ENCODE measurements at places on chromosomes 4 and X.

DNA sequence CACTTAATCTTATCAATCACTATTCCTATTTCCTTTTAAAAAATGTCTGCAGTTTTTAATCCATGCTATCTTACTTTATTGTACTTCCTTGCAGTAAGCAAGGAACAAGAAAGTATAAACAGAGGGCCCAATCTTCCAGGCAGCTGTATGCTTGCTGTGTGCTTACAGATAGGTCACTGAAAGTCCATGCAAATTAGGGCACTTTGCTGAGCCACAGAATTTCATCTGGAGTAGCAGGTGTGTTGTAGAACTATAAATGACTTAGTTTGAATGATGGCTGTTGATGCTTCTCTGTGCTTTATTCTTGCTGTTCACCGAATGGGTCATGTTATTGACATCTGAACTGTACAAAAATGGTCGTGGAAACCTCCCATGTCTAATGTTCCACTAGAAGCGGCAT, 154.6 kb downstream of the ATOH1 start:
- no peak for DNase-seq

- no peak for DNase-seq
These were observed 7.9 kb upstream of the CHRDL1 start for GRCh38 chrX:110803506-110803905.

GRCh38 chr4:169080981-169081380, 70.9 kb upstream of the CBR4 start:
- DNase-seq = no peak

GRCh38 chr4:6090931-6091330, 72.7 kb upstream of the C4orf50 start:
- DNase-seq = no peak

DNA sequence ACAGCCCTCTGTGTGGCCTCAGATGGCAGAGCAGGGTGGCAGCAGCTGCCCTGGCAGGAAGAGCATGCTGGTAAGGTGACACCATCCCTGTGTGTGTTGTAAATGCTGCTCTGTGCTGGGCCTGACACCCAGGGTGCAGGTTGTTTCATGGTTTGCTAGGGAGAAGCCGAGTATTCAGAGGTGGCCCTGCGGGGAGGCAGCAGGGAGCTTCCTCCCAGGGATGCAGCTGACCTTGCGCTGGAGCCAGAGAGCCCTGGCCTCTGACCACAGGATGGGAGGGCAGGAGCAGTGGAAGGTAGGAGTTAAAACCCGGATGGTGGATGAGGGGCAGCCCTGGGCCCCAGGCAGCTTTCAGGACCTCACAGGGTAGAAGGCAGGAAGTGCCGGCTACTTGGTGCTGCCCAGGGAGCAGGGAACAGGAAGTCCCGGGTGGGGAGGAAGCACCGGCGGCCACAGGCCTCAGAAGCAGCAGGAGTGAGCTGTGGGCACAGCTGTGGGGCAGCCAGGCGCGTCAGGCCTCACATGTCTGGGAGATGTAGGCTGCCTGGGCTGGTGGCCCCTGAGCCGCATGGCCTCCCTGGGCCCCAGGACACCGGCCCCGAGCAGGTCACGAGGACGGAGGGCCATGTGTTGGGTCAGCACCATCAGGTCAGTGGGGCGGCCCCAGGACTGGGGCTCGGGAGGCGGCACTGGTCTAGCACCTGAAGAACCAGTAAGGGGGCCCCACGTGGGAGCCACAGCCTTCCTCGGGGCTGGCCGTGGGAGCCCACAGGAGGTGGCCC, 19.1 kb downstream of the SH3BP2 start:
- peak; percentile 28 for DNase-seq

DNA sequence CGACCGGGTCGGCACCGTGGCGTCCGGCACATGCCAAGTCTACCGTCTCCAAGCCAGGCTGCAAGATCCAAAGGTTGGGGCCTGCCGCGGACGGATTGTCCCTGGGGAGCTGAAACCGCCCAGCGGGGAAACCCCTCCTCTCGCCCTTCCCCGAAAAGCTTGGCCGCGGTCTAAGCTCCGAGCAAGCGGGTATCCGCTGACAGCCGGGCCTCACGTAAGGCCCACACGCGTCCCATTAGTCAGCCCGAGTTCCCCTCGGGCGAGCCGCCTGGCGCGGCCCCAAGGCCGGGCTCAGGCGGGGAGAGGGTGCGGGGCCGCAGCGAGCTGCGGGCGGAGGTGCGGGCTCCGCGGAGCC, 6.8 kb upstream of the BCOR start:
- no peak for DNase-seq

GRCh38 chrX:125757794-125758564, 408.1 kb downstream of the DCAF12L2 start:
- no peak for DNase-seq

- no peak for DNase-seq
These were observed 11.1 kb downstream of the DOK7 start for GRCh38 chr4:3473996-3474765.

DNA sequence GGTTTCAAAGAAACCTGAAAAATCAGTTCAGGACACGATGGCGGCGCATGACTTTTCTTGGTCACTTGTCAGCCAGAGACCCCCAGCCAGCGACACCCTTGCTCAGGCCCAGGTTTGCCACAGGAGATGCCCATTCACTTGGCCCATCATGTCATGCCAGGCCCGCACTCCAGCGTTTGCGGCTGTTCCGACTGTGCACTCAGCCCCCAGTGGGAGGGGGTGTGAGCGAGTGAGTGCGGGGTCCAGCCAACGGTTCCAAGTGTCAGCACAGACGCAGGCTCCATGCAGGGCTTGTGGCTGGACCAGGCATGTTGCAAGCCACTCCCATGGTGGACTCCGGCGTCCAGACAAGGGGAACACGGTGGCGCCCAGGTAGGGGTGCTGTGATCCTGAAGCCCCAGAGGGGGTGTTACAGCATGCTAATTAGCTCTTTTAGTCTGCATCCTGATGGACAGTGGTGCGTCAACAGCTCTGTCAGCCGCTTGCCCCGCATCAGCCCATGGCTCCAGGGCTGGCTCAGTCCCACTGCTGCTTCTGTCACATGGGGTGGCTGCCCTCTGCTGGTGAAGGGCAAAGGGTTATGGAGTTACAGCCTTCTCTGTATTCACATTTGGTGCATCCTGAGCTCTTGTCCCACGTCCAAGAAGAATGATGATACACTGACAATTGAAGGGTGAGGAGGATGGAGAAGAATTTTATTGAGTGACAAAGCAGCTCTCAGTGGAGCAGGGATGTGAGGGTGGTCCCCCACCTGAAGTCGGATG, 3.7 kb upstream of the MAEA start:
- no peak for DNase-seq

DNA sequence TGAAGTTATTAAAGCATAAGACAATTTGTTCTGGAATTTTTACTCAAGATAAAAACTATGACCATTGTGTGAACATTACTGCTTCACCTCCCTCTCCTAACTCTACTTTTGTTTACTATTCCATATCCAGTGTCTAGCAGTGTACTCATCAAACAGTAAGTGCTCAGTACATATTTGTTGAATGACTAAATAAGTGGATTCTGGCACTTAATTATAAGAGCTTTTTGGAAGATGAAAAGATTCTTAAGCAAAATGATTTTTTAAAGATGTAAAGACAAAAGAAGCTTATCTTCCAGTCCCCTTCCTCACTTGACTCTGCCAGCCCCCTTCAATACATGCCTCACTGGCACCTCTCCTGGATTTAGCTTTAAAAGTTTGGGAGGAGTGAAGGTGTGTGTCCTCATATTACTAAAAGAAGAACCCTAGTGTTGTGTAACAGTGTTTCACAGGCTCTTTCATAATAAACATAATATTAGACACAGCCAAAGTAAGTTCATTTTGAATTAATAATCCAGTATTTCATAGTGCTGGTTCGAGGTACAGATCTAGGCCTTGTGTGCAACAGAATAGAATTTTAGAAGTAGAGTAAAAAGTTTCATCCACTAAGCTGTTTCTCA, 53.0 kb downstream of the GAB1 start:
- no peak for DNase-seq

GRCh38 chr4:56222514-56222913, 164.8 kb downstream of the AASDH start:
- DNase-seq = no peak

DNA sequence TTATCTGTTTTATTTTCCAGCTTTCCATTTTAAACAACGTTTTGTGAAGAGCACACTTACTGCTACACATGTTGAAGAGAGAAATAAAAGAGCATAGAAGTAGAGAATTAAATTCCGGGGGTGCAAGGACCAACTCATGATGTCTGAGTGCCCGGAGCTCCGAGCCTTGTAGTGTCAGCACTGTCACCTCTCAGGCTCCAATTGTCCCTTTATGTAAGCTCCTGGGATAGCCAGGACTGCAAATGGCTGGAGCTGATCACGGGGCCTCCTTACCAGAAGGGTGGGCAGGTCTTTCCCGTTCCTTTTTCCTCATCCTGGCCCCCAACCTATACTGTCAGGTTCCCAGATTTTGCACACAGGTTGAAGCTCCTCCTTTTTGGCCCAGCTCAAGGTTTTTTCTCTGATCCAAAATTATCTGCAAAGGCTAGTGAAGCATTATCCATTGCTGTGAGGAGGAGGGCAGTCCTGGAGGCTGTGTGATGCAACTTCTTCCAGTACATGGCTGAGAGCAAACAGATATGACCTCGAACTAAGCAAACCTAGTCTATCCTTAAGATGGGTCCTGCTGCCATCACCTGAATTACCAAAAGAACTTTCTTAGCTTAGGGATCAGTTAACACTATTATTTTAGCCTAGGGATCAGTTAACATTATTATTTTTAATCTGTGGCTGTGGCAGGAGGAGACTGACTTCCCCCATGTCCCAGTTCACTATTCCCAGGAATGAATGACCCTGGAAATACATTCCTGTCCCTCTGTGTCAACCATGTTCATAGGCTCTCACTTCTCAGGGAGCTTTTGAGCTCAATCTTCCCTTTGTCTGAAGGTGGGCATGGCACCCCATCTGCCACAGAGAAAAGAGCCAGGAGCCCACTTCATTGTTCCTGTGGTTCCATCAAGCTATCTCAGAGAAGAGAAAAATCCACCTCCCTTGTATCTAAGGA, at the start of gene FGG:
Gene FGG (minus strand): TSS at position 185 of the 943 bp plus-strand sequence. CDS start 47 bp downstream, at position 138.
- DNase-seq = no peak

GRCh38 chrX:148905400-148905799, 405.0 kb downstream of the AFF2 start:
- DNase-seq = no peak

Measured in substantia nigra (tissue), 51 donors.